ENCODE measurements at places on chromosomes 1 and 21.

- peak; percentile 42 for DNase-seq
Measured at GRCh38 chr1:211736351-211736915, 61.0 kb upstream of the NEK2 start.

DNA sequence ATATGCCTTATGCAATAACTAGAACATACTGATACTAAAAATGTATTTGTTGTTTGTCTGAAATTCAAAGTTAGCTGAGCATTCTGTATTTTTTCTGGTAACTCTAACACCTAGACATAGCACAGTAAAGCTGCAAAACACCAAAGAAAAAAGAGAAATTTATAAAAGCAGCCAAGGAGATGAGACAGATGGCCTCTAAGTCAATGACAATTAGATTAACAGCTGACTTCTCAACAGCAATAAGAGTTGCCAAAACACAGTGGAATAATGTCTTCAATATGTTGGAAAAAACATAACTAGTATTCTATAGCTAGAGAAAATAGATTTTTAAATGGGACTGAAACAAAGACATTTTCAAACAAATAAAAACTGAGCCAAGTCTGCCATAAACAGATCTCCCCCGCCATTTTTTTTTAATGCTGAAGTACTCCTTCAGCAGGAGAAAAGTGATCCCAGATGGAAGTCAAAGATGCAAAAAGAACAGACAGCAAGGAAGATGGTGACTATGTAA lies 81.3 kb downstream of the SYF2 start:
- no peak for DNase-seq

DNA sequence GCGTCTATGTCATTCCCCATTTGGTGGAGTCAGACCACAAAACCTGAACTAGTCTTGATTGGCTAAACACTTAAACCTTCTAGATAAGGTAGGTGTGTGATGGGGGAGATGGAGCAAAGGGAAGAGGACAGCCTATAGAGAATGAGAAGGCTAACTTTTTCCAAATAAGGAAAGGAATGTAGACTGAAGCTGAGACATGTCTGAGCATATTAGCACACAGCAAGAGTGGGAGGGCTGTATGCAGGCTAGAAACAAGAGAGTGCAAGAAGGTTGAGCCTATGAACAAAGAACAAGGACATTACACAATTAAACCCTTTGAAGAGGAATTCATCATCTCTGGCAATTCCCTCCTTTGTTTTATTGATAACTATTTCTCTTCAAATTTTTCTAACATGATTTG lies 89.2 kb upstream of the OLFM3 start:
- DNase-seq = peak; percentile 51

- no peak for DNase-seq
Measured at GRCh38 chr1:118429856-118430255, 244.8 kb upstream of the SPAG17 start.

DNA sequence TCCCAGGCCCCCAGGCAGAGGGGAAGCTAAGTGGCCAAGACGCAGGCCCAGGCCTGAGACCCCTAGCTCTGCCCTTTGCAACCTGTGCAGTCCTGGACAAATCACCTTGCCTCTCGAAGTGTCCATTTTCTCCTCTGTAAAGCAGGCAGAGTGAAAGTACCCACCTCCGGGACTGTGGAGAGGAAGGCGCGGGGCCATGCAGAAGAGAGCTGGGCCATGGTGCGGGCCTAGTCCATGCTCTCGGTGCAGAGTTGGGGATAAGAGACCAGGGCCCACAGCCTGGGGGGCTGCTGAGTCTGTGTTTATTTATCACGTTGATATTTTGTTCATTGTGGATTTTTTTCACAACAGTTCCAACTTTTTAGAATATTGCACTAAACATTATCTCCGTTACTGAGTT lies 160.2 kb upstream of the VAMP3 start:
- no peak for DNase-seq

DNA sequence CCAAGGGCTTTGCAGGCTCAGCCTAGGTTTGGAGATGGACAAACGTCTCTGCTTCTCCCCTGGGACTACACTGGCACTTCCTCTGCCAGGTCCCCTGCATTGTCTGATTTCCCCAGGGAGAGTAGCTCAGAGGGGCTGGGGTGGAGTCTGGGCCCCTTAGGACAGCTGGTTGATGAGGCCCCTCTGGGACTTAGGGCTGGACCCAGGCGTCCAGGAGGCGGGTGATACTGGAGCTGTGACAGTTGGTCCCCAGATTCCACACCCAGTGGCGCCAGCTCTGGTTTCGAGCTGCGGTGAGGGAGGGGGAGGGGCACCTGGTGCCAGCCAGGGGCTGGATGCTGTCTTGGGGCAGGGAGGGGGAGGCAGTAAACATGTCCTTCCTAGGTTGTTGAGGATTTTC lies 7.4 kb upstream of the MEX3A start:
- DNase-seq = no peak

DNA sequence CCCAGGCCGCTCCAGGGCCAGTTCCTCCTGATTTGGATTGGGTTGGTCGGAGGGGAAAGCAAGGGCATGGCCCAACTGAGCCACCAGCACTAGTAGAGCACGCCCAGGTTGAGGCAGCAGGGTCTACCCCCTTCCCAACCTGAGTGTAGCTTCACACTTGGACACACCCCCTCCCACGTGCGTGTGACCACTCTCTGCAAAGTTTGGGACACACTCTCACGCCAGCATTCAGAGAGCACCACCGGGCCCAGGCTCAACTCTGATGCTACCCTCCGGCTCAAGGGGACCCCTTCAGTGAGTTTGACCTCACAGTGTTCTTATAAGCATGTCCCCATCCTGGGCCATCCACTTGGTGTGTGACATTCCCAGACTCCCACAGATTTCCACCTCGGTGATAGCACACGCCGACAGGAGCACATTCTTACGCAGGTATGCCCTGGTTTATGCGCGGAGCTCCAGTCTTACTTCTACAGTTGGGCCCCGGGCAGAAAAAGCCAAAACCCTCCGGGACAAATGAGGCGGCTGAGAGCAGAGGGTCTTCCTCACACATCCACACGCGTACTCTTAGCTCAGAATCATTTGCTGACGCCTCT lies 3.0 kb upstream of the DMRTA2 start:
- DNase-seq = no peak

DNA sequence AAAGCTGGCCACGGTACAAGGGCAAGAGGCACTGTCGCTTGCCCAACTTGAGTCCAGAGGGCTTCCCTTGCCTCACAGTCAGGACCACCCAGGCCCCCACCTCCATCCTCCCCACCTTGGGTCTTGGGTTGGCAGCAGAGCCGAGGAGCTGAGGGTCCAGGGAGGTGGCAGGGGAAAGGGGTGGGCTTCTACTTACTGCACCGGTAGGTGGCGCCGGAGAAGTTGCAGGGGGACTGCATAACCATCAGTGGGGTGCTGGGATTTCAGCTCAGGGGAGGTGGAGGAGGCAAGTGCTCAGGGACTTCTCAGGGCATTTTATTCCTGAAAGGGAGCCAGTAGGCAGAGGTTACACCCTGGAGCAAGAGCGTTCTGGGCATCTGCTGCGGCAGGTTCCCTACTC lies 44.0 kb downstream of the TRIM62 start:
- DNase-seq = peak; percentile 91

GRCh38 chr1:97281962-97282361 lies 560.4 kb downstream of the PTBP2 start:
- no peak for DNase-seq

DNA sequence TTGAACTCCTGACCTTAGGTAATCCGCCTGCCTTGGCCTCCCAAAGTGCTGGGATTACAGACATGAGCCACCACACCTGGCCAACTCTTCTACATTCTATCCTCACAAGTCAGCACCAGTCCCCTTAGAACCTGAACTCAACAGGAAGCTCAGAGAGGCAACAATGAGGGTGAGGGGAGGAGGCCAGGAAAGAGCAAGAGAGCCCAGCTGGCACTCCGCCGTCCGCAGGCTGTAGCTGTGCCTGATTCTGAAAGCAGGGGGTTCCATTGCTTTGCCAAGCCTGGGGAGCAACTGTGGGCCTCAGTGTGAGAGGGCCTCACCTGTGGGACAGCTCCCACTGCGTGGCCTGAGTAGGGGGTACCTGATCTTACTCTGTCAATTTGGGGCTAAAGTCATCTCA lies 18.7 kb downstream of the STK40 start:
- DNase-seq = no peak

- peak; percentile 30 for DNase-seq
Measured at GRCh38 chr1:53473463-53473862, 14.3 kb downstream of the DMRTB1 start.

GRCh38 chr21:38499296-38499695 lies 1.0 kb upstream of the ERG start:
- no peak for DNase-seq

DNA sequence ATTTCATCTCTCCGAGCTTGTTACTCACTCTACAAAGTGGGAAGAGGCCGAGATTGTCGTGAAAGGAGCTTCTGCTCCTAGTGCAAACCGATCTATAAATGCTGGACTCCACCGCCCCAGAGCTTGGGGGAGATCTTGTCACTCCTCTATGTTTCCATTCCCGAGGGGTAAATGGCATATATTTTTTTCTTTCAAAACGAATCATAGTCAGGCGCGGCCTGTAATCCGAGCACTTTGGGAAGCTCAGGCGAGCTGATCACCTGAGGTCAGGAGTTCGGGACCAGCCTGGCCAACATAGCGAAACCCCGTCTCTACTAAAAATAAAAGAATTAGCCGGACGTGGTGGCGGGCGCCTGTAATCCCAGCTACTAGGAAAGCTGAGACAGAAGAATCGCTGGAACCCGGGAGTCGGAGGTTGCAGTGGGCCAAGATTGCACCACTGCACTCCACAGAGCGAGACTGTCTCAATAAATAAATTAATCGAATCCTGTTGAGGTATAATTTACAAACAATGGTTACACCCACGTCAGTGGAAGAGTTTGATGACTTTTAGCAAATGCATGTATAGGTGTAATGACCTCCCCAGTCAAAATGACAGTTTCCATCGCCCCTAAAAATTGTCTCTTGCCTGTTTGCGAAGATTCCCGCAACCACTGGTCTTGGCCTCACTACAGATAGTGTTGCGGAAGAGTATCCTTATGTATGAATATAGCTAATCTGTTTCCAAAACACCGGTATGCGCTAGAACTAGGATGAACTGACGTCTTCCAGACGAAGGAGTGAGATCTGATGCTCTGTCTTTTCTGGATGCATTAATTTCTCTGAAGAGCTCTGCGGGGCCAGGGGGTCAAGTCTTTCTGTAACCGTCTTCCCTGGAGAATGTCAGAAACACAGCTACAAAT lies 840 bp upstream of the HEATR1 start:
- no peak for DNase-seq

GRCh38 chr1:27597516-27598294 lies 6.2 kb downstream of the AHDC1 start:
- DNase-seq = no peak

GRCh38 chr1:206954459-206955342 lies 8.4 kb upstream of the PIGR start:
- DNase-seq = no peak

GRCh38 chr1:167936930-167937708 lies at the start of gene MPC2:
Gene MPC2 (minus strand): TSS chr1:167937072. CDS start chr1:167935841, 1,231 bp downstream.
- DNase-seq = peak; percentile 80

DNA sequence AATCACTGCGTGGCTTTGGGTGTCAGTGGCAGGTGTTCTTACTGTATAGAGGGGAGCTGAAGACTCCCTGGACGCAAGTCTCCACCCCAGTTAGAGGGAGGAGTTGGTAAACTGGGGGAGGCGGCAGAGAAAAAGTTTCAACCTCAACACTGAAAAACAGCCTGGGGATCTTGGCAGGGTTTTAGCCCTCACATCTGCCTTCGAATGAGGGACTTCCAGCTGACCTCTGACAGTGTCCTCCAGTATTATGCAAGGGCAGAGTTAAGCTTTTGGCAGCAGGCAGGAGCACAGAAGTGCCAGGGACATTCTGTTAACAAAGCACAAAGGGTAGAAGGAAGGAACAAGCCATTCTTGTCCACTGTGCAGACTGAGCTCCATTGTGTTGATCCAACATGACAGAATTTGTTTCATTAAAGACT lies 41.2 kb upstream of the RAB4A start:
- DNase-seq = peak; percentile 70

DNA sequence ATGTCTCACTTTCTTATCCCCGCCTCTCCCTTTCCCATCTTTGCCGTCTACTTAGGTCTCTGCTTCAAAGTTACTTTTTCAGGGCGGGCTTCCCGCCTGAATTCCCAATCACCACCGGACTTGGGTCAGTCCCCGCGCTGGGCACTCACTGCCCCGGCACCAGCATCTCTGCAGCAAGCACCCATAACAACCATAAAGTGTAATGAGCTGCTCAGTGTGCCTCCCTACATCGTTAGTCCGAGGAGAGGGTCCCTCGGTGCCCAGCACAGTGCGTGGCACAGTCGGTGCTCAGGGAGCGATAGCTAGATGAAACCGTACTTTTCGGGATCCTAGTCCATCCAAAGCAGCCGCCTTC lies 633 bp upstream of the CTPS1 start:
- DNase-seq = no peak

GRCh38 chr1:107750364-107750959 lies 214.5 kb downstream of the VAV3 start:
- DNase-seq = peak; percentile 89

- DNase-seq = no peak
Measured at GRCh38 chr1:22380024-22380785, 71.4 kb upstream of the ZBTB40 start.

DNA sequence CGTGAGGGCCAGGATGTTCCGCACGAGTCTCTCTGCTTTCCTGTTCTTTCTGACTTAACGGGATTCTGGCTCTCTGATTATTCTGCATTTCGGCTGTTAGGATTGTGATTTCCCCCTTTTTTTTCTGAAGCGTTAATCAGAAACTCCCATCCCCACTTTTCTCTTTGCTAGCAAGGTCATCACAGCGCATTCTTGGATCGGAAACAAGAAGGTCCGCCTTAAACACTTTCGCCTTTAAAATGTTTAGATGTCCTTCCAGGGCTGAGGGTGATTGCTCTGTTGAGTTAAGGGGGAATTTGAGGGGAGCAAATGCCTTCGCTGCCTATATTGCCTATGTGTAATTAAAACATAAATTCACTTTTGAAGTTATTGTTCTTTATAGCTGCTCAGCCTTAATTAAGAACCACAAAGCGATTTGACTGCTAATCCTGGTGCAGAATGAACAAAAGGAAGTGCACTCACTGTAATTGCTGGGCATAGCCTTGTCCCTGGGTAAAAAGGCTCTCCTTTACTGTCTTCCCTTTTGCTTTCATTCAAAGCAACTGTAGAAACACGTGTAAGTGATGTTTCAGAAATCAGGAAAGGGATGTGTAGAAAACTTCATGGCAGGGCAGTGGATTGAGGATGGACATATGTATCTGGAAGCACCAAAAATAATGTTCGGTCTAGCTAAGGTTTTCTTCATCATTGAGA lies 1.2 kb downstream of the LAMC1 start:
- DNase-seq = no peak

- DNase-seq = no peak
Measured at GRCh38 chr21:33731447-33731846, 89.1 kb downstream of the ITSN1 start.

Data from endodermal cell (in vitro differentiated cells).